ENCODE measurements at places on chromosomes 3 and 15. TPM values are rescaled to one million over a fixed set of nuclear protein-coding genes. Genes with fewer than 3 reads are reported as not detected.

DNA sequence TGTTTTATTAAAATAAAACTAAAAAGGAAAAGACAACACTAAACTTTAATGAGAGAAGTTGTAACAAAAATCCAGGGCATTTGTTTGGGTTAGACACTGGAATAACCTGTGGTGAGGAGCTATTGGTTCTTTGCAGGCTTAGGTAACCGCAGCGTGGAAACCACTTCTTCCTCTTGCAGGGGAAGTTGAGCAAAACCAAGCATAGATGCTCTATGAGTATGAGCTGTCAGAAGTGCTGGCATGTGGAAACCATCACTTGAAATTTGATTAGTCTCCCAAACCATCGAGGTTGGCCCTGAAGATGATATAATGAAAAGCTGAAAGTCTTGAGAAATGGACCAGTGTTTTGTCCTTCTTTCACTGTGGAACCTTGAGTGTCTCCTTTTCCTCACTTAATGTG, 127.1 kb upstream of the RBMS3 start:
- DNase-seq, result no peak

- DNase-seq, result no peak
These were observed 246.7 kb downstream of the SHOX2 start for GRCh38 chr3:157859541-157859940.

- no peak for DNase-seq
These were observed 55.7 kb upstream of the TMEM115 start for GRCh38 chr3:50415061-50415460.

GRCh38 chr3:195800240-195800639, 11.5 kb downstream of the MUC4 start:
- no peak for DNase-seq

DNA sequence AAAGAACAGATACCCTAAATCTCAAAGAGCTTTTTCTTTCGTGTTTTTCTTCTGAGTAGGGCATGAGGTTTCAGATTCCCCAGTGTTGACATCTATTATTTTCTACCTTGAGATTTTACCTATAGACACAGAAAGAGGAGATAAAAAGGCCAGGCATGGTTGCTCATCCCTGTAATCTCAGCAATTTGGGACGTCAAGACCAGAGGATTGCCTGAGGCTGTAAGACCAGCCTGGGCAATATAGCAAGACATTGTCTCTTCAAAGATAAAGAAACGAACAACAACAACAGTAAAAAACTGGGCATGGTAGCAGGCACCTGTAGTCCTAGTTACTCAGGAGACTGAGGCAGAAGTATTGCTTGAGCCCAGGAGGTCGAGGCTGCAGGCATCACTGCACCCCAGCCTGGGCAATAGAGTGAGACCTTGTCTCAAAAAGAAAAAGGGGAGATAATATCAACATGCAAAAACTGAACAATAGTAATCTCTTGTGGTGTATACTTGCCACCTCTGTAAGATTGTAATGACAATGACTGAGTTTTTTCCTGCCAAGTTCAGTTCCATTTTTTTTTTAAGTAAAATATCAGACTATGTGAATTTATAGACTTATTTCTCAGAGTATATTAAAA, 71.3 kb downstream of the MBNL1 start:
- DNase-seq, result no peak

GRCh38 chr15:48221885-48222284, 15.8 kb downstream of the SLC12A1 start:
- no peak for DNase-seq

GRCh38 chr3:6416049-6416661, 444.8 kb upstream of the GRM7 start:
- no peak for DNase-seq

DNA sequence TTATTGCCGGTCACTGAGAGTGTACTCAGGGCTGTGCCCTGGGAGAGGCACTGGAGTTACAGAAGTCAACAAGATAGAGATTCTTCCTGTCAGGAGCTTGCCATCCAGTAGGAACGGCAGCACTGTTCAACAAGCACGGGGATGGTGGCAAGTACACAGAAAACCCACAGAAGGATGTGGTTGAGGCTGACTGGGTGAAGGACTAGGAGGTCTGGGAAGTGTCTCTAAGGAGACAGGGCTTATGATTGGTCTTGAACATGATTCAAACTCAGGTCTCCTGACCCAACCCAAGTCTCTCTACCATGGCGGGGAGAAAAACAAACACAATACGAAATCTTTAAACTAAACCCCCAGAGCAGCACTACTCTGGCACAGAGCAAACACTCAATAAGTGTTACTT, 37.6 kb downstream of the ERICH6 start:
- no peak for DNase-seq

DNA sequence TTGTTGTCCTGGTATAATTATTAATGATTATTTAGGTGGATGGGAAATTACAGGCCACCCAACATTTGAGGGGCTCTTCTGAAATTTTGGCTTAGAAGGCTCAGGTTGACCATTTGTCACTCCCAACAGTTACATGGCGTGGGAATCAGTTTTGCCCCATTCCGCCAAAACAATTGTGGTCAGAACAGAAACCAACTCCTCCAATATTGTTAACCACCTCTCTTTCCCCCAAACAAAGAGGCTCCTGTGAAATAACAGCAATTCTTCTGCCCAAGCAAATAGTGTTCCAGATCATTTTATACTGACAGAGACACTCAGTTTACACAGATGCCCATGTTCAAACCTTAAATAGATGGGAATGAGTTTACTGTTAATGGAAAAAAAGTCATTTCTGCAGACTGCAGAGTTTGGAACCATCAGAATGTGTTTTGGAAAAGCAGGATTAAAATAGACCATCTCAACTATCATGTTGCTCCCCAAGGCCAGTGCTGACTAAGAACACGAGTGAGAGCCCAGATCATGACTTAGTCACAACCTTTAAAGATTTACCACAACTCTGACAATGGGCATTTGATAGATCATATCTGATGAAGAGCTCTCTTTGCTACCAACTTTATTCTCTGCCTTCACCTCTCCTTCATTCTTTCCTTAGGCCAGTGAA, 102.1 kb downstream of the DUT start:
- DNase-seq, result no peak

GRCh38 chr3:127590593-127591465, at the start of gene TPRA1:
TSS of gene TPRA1 (minus strand) at chr3:127590733. CDS start at chr3:127580146, 10,587 bp downstream.
- peak; percentile 85 for DNase-seq

DNA sequence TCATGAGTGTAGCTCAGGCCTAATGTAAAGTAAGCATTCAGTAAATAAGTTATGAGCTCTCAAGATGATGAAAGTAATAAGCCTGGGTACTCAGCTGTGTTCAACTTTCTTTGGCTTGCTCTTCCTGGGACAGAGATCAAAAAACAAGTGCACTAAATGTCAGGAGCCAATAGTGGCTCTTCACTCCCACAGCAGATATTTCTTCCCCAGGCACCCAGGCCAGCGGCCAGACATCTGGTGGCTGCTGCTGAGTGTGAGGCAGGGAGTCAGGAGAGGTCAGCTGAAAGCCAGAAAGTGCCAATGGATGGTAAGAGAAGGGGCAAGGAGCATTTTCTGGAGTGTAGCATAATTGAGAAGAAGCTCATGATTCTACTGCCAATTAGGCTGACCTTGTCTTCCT, 18.2 kb upstream of the ITGA11 start:
- no peak for DNase-seq

GRCh38 chr3:171039674-171040073, 13.2 kb upstream of the SLC2A2 start:
- DNase-seq, result no peak

DNA sequence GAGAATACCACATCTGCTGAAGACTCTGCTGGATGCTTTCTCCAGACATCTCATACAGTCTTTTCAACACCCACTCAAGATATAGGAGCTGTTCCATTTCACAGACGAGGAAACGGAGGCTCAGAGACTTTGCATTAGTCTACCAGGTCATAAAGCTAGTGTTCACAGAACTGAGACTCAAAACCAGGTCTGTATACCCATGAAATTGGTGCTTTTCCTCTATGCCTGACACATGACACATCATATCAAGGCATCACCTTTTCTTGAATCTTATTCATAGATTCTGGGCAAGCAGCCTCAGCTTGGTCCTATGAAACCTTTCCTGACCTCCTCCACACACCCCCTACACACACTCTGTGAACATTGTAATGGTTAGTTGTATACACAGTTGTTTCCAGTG, 101.2 kb downstream of the LPP start:
- DNase-seq, result no peak

GRCh38 chr3:177563792-177564191, 366.5 kb upstream of the TBL1XR1 start:
- DNase-seq, result no peak

DNA sequence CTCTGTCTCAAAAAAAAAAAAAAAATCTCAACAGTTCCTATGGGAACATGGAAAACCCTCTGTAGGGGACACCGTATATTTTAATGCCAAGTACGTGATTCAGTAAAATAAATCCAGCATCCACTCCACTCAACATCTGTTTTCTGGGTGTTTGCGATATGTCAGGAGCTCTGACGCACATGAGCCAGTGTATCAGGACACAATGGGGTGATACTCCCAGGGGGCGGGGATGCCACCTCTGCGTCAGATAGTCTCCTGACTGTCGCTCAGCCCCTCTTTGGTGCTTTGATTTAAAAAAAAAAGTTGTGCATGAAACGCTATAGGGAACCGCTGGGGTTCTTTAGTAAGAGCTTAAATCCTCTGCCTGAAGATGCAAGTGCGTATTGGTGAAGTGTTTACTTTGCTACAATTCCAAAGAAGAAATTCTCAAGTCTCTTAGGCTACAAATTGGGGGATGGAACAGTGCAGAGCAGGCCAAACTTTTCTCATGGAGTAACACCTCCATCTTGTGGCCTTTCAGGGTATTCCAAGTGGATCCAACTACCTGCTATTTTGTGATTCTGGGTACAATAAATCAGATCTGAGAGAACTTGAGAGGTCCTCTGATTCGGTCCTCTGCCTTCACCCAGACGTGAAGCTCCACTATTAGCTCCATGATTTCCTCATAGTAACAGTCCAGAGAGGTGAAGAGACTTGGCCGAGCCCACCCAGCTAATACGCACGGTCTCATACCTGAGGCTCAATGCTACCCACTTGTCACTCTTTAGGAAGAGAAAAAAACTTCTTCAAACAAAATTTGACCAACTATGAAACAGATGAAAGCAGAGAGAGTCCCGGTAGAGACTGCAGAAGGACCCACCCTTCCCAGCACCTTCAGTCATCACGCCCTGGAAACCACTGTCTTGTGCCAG, 9.3 kb upstream of the NR2E3 start:
- DNase-seq, result no peak

GRCh38 chr3:23548706-23549105, 257.0 kb upstream of the UBE2E1 start:
- no peak for DNase-seq

- peak; percentile 27 for DNase-seq
These were observed 39.4 kb upstream of the SMAD3 start for GRCh38 chr15:67025719-67026609.

DNA sequence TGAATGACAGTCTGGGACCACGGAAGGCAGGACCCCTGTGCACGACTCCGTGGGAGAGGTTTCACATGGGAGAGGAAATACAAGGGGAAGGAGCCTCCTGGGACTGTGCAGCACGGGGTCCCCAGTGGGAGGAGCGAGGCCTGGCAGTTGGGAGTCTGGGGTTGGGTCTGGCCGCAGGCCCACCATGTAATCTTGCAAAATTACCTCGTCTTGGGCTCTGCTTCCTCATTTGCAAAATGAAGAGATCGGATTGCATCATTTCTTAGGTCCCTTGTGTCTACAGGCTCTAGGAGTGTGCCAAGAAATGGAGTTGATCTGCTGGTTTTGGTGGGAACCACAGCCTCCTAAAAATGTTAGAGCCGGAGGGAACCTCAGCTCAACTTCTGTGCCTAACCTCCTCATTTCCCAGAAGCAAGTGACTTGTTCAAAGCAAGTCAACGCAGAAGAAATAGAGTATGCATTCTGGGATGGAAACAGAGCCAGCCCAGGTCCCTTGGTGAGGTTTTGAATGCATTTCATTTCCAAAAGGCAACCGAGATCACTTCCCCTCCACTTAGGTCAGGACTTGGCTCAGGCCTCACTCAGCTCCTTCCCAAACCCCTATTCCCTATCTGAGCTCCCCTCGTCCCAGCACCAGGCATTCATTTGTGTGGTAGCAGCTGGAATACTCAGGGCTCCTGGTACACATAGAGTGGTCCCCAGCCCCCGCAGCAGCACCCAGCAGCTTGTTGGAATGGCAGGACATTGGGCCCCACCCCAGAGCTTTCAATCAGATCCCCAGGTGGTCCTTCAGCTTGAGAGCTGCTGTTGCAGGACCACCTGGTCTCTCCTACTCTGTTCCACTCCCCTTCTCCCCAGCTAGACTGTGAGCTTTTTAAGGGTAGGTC, 267.7 kb downstream of the XXYLT1 start:
- DNase-seq, result peak; percentile 81

DNA sequence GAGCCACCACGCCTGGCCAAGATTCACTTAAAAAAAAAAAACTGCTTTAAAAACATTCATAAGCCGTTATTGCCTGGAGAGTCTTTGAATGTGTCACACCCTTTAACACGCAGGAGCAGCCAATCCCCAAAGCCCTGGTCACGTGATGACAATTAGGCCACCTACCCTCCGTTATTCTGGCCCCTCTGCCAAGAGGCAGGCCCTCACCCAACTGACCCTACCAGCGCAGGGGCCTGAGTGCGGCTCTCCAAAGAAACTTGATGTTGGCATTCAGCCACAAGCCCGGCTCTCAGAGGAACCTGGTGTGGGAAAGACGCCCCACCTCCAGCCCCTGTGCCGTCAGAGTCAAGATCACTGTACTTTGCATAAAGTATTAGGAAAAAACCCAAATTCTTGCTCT, 11.6 kb upstream of the MUC4 start:
- DNase-seq, result no peak

DNA sequence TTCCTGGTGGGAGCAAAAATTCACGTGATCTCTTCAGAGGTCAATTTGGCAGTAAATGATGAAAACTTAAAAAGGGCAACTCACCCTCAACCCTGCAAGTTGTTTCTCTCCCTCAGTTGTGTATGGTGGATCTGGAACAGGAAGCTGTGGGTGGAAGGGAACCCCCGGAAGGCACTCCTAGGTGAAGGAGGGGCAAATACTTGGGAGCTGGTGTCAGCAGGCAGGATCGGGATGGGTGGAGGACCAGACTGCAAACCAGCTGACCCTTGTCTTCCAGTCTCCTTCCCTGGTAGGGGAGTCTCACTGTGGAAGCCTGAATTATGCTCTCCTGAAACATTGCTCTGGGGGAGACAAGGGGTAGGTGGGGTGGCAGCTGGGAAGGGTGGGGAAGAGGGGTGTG, 33.5 kb downstream of the PRR23E start:
- no peak for DNase-seq

DNA sequence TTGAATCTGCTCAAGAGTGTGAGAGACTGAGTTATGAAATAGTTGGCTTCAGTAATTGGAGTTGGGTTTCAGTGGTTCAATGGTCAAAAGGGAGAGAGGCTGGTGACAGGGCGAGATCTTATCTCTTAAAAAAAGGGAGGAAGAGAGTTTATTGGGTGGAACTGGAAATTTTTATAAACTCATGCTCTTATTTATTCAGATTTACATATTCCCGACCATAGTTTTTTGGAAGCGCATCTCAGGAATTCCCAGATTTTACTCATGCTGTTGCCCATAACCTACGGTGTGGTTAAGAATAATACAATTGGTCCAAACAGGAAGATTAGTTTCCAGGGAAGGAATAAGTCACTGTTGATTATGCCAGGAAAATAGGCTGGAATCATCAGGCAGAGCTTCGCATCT, 41.4 kb downstream of the CD200 start:
- DNase-seq, result no peak

GOLGA6D gene
- not detected for total RNA-seq

CLDN16 gene
- not detected for total RNA-seq

COL7A1 gene
- 12.7 TPM for total RNA-seq

ZNF860 gene
- not detected for total RNA-seq

PRKCD gene
- 7.0 TPM for total RNA-seq

ACKR4 gene
- 1.6 TPM for total RNA-seq

APEH gene
- 140 TPM for total RNA-seq

TRA2B gene
- 50.6 TPM for total RNA-seq

CD86 gene
- total RNA-seq, result 1.3 TPM

CCR3 gene
- total RNA-seq, result 0.61 TPM

SCAMP5 gene
- total RNA-seq, result 1.5 TPM

ARPIN gene
- 11.0 TPM for total RNA-seq

All from heart right ventricle (tissue), 16 donors.